Upper lobe of right lung (tissue), 1 donor: ENCODE measurements at places on chromosomes 4 and X.

DNA sequence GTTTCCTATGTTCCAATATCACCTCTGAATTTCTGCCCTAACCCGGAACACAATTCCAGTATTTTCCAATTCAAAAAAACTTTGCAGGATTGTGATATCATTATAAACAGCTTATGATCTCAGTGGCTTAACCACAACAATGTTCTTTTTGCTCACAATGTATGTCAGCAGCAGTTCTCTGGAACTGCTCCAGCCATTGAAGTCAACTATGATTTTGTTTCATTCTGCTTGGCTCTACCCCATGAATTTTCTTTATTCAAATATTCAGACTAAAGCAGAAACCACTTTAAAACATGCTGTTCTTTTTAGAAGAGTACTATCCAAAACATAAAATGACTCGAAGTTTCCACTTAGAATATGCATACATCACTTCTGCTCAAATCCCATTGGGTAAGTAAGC, 1611.1 kb downstream of the ARAP2 start:
- no peak for DNase-seq

GRCh38 chr4:76781698-76782595, 116.0 kb downstream of the SOWAHB start:
- DNase-seq = no peak

DNA sequence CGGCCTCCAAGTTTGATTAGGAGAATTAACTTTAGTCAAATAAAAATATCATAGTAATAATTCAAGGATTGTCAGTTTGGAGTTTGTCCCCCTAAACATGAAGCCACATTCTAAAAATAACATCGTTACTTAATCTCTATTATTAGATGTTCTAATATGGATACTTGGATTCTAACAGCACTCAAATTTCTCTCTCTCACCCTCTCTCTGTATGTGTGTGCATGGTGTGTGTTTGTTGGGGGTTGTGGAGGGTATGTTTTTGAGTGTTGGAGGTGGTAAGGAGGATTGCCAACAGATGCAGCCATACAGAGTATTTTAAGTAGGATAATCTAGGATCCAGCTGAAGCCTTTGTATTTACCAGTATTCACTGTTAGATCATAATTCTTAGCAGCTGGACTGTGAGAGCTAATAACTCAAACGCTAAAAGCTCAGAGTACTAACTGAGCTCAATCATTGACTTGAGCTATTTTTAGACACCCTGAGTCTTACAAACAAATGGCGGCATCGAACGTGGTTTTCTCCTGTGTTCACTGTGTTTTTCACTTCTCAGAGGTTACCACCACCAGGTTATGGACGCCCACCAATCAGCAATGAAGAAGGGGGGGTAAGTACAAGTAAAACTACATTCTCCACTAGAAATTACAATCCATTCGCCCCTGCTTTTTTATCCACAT, 8.8 kb downstream of the ENAM start:
- DNase-seq = no peak

DNA sequence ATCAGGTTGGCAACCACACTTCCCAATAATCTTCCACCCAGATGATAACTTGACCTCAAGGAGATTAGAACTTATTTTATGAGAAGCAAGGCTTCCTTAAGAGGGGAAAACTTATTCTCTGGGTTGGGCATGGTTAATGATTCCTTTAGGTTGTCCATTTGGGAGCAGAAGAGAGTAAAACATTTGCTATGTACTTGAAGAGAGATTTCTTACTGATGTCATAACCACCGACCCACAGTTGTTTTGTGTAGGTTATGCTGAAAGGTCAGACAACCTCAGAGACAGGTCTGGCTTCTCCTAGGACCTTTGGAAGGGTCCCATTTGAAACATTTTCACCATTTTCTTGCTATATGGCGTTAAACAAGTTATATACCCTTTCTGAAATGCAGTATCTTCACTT, 56.1 kb downstream of the FAM114A1 start:
- DNase-seq = no peak

- no peak for DNase-seq
Measured at GRCh38 chr4:17328141-17328815, 183.6 kb downstream of the QDPR start.

DNA sequence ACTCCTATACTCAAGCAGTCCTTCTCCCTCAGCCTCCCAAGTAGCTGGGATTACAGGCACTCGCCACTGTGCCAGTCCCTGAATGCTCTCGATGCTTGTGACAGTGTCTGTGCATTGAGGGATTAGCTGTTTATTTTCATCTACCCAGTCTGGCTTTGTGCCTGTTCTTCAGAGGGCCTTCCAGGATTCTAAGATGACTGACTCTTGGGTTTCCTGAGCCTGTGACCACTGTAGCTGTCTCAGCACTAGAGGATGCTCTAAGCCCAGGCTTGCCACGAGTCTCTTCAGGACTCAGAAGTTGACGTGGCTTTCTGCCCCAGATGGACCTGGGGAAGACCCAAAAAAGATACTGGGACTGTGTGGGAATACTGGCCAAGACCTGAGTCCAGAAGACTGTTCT, 201.4 kb downstream of the ARHGAP10 start:
- no peak for DNase-seq

- no peak for DNase-seq
Measured at GRCh38 chr4:187500796-187501195, 494.8 kb upstream of the ZFP42 start.

DNA sequence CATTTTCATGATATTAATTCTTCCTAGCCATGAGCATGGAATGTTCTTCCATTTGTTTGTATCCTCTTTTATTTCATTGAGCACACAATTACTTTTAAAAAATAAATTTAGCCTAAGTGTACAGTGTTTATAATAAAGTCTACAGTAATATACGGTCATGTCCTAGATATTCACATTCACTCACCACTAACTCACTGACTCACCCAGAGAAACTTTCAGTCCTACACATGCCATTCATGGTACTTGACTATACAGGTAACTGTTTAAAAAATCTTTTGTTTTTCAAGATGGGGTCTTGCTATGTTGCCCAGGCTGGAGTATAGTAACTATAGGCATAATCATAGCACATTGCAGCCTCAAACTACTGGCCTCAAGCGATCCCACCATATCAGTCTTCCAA, 348.1 kb downstream of the RAPGEF2 start:
- DNase-seq = no peak

DNA sequence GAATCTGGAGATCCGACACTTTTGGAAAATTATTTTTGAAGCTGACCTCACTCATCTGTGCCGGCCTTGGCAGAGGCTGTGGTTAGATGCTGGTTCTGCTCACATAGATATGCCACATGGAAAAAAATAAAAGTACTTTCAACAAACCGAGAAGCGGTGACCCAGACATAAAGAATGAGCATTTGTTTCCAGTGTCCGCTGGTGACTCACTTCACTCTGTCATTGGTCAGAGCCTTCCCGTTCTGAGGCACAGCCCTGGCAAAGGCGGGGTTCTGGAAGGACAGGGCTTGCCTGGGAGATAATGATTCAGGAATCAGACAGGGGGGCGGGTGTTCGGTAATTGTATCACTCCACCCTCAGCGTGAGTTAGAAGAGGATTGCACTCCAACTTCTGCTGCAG, 172.4 kb upstream of the MXRA5 start:
- DNase-seq = no peak
